ENCODE measurements at places on chromosomes 1 and 21. TPM values are rescaled to one million over a fixed set of nuclear protein-coding genes. Genes with fewer than 3 reads are reported as not detected.

GRCh38 chr1:42765832-42766740, 742 bp downstream of the P3H1 start:
- H3K27me3 ChIP-seq = no peaks in the 10 kb centered on the region
- peaks cover 20% of the 10 kb centered on the region for H3K4me1 ChIP-seq
- peak overlapping the region; percentile 97 for H3K4me3 ChIP-seq
- H3K27ac ChIP-seq = peak overlapping the region; percentile 94

GRCh38 chr1:70038025-70038424, 167.4 kb downstream of the LRRC40 start:
- H3K4me3 ChIP-seq = no peak overlapping the region
- H3K36me3 ChIP-seq = no peaks in the 10 kb centered on the region
- no peak overlapping the region for H3K27ac ChIP-seq
- H3K27me3 ChIP-seq = no peaks in the 10 kb centered on the region

TNFRSF18 gene
- total RNA-seq = 3.4 TPM

GRCh38 chr1:205582471-205583291, 49.1 kb downstream of the ELK4 start:
- H3K27ac ChIP-seq = peak overlapping the region; percentile 54
- no peak for DNase-seq
- no peak overlapping the region for H3K4me3 ChIP-seq
- H3K4me1 ChIP-seq = peaks cover 38% of the 10 kb centered on the region
- H3K36me3 ChIP-seq = no peaks in the 10 kb centered on the region
- no peaks in the 10 kb centered on the region for H3K27me3 ChIP-seq

DNA sequence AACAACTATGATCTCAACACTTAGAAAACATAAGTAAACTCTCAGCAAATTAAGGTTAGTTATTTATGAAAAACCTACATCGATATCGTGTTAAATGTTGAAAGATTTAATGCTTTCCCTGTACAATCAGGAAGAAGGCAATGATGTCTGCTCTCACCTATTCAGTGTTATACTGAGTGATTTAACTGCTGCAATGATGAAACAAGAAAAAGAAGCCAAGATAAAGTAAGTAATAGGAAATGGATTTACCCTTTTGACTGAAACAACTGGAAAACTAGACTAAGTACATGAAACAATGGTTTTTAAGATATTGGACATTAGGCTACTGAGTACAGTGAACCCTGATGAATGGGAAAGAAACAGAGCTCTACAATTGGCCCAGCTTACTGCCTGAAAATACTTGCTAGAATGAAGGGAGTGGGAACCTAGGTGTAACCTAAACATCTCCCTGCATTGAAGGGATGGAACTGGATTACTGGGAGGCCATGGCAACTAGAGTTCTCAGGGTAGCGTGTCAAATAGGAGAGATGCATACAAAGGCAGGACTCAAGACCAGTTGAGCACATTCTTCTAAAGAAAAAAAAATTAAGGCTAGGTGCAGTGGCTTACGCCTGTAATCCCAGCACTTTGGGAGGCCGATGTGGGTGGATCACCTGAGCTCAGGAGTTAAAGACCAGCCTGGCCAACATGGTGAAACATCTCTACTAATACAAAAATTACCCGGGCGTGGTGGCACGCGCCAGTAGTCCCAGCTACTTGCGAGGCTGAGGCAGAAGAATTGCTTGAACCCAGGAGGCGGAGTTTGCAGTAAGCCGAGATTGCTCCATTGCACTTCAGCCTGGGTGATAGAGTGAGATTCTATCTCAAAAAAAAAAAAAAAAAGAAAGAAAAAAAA, 37.3 kb downstream of the SNRPE start:
- H3K27me3 ChIP-seq = no peaks in the 10 kb centered on the region
- no peak for DNase-seq
- no peaks in the 10 kb centered on the region for H3K36me3 ChIP-seq
- no peaks in the 10 kb centered on the region for H3K4me1 ChIP-seq

DNA sequence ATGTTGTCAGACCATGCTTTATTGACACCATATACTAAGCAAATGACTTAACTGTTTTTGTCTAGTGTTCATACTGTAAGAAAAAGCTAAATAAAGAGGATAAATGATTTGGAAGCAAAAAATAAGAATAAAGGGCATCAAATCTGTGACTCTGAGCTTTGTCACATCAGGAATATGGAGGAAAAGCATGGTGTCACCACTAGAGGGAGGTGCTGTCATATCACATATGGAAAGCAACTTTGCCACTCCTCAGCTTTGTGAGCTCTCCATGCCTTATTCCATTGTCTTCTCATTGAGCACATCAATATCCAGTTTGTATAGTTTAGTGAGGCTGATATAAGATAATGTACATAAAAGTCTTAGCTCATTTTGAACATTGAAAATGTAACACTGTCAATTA, 20.8 kb upstream of the GBP1 start:
- DNase-seq = peak; percentile 50
- no peaks in the 10 kb centered on the region for H3K27me3 ChIP-seq
- H3K4me3 ChIP-seq = no peak overlapping the region
- H3K36me3 ChIP-seq = no peaks in the 10 kb centered on the region
- no peaks in the 10 kb centered on the region for H3K4me1 ChIP-seq
- H3K27ac ChIP-seq = no peak overlapping the region

AIRE gene
- not detected for total RNA-seq

- DNase-seq = no peak
- H3K36me3 ChIP-seq = no peaks in the 10 kb centered on the region
- H3K27ac ChIP-seq = no peak overlapping the region
- no peaks in the 10 kb centered on the region for H3K27me3 ChIP-seq
- H3K4me3 ChIP-seq = no peak overlapping the region
- no peaks in the 10 kb centered on the region for H3K4me1 ChIP-seq
Measured at GRCh38 chr21:16983420-16983819, 529.4 kb upstream of the CXADR start.

- H3K27ac ChIP-seq = no peak overlapping the region
- no peak overlapping the region for H3K4me3 ChIP-seq
- DNase-seq = no peak
- H3K36me3 ChIP-seq = no peaks in the 10 kb centered on the region
- H3K27me3 ChIP-seq = no peaks in the 10 kb centered on the region
- H3K4me1 ChIP-seq = no peaks in the 10 kb centered on the region
Measured at GRCh38 chr1:172845371-172845770, 186.5 kb downstream of the FASLG start.

ADCY10 gene
- total RNA-seq = 0.49 TPM

TNFRSF25 gene
- total RNA-seq = 14.4 TPM

RSPH1 gene
- total RNA-seq = 31.4 TPM

SH2D2A gene
- total RNA-seq = 2.3 TPM

LCE3D gene
- total RNA-seq = not detected

DNA sequence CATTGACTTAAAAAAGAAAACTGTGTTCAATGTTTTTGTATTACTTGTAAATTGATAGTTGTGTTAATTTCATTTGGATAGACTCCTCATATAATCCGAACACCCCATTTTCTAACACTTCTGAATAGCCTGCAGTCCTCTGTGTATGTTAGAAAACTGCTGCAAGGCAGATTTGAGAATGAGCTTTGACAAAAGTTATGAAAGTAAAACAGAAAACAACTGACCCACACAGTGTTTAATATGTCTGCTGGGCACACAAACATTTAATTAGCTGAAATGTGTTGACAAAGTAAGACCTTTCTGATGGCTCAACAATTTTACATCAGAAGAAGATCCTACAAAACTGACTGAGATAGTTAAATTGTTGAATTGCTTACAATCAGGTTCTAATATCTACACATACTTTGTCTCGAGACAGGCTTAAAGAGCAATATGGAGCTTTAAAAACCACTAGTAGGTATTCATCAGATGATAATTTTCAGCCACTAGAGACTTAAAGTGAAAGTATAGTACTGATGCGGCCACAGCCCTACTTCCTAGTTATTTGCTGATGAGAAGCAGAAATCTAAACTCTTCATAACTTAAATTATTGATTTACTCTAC, 40.0 kb upstream of the PRMT6 start:
- no peak overlapping the region for H3K27ac ChIP-seq
- H3K4me3 ChIP-seq = no peak overlapping the region
- no peak for DNase-seq
- no peaks in the 10 kb centered on the region for H3K4me1 ChIP-seq
- no peaks in the 10 kb centered on the region for H3K27me3 ChIP-seq
- H3K36me3 ChIP-seq = no peaks in the 10 kb centered on the region

LAMC2 gene
- 29.2 TPM for total RNA-seq

DNA sequence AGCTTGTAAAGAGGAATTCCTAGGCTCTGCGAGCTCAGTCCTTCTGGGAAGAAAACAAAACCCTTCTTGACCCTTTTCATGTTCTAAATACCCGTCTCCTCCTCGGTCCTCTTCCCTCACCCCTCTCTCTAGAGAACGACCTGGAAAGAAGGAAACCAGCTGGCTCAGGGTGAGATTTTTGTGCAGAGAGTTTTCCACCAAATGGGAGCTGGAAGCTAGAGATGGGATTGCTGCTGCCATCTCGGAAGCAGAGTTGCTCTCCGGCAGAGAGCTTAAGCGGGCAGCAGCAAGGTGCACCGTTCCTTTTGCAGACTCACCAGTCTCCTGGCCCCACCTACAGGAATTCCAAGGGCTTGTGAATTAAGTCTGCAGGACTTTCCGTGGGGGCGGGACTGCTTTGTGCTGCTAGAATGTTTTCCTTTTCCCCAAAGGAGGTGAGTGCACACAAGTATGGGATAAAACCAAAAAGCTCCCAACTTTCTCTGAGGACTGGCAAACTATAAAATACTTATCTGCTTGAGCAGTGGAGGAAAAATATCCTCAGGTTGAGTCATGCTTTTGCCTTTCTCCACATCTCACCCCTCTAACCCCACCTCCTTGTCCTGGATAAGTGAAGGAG, 29.1 kb upstream of the KIAA0040 start:
- H3K4me1 ChIP-seq = peaks cover 24% of the 10 kb centered on the region
- peak overlapping the region; percentile 80 for H3K27ac ChIP-seq
- peak; percentile 51 for DNase-seq
- H3K27me3 ChIP-seq = no peaks in the 10 kb centered on the region

DFFB gene
- total RNA-seq = 15.7 TPM

- no peaks in the 10 kb centered on the region for H3K27me3 ChIP-seq
- no peaks in the 10 kb centered on the region for H3K36me3 ChIP-seq
- no peak overlapping the region for H3K4me3 ChIP-seq
- no peak overlapping the region for H3K27ac ChIP-seq
- peaks cover 7% of the 10 kb centered on the region for H3K4me1 ChIP-seq
Measured at GRCh38 chr1:182189535-182190066, 128.1 kb upstream of the ZNF648 start.

Data from upper lobe of left lung (tissue), 6 donors.